ENCODE measurements at places on chromosomes 13 and 19.

GRCh38 chr19:51001515-51001914, at the start of gene KLK8:
TSS of gene KLK8 (minus strand) at chr19:51001604. CDS start at chr19:51001167, 437 bp downstream.
- DNase-seq = no peak

GRCh38 chr19:41457241-41457640, 14.3 kb downstream of the ERICH4 start:
- DNase-seq = no peak

DNA sequence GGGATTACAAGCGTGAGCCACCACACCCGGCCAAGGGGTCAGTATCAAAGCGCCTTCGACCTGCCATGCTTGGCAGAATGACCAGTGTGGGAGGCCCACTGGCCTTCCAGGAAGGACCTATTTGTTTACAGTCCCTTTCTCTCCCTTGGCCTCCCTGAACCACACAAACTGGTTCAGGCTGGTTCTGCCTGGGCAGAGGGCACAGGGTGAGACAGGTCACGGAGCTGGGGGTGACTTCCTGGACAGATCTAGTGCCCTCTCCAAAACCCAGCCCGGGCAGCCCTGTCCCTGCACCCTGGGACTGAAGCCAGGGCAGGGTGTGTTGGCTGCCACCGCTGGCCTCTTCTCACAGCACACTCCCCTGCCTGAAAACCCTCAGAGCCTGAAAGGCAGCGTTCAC, 11.3 kb downstream of the PLEKHF1 start:
- DNase-seq = no peak

- DNase-seq = no peak
Measured at GRCh38 chr19:4991538-4991937, 22.6 kb downstream of the KDM4B start.

GRCh38 chr13:107865643-107866031, 349.7 kb downstream of the LIG4 start:
- no peak for DNase-seq

- DNase-seq = no peak
Measured at GRCh38 chr19:19742773-19743172, 9.9 kb upstream of the ZNF14 start.

DNA sequence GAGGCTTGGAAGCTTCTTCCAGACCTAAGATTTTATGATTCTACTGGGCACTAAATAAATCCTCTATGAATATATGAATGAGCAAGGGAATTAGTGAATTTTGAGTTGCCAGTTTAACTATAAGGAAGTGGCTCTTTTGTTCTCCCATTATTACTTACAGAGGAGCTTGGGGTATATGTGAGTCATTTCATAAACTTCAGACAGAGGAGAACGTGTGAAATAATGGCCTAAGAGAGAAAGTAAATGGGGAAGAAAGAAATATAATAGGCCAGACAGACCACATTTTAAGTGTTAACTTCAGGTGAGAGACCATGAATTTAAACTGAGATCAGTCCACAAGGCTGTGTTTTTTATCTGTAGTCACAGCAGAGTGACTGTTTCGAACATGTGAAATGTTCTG, 570.9 kb downstream of the GPC6 start:
- no peak for DNase-seq

- no peak for DNase-seq
Measured at GRCh38 chr19:16892436-16892835, 3.6 kb downstream of the F2RL3 start.

GRCh38 chr13:26061947-26062346, 10.1 kb upstream of the SHISA2 start:
- no peak for DNase-seq

DNA sequence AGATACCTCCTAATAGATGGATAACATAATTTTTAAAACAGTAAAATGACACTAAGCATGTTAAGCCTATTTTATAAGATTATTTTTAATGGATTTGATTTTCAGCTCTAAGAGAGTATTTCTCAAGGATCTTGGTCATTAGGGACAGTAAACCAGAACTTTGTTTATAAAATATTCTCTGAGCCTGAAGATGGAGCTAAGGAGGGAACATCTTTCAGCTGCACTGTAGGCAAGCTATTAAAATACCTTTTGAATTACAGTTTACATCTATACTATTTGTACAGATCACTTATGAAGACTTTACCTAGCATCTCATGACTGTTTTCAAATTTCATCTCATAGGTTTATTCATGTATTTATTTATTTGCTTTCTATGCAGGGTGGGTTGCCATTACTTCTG, 345.3 kb downstream of the MYO16 start:
- DNase-seq = no peak

- no peak for DNase-seq
Measured at GRCh38 chr13:25927932-25928331, 123.9 kb downstream of the SHISA2 start.

DNA sequence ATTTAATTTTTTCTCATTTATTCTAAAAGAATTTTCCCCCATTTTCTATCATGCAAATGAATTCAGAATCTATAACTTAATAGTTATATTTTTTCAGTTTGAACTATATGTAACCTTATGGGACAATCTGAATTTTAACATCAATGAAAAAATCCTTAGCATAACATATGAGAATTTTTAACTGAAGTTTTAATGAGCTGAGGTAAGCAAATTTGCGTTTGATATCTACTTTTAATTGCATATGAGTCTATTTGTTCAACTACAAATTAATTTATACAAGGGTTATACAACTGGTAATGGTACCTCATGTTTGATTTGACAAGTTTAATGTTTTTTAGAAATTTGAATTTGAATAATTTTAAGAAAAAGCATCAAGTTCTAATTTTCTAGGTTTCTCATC, 384.4 kb upstream of the PCDH9 start:
- no peak for DNase-seq

DNA sequence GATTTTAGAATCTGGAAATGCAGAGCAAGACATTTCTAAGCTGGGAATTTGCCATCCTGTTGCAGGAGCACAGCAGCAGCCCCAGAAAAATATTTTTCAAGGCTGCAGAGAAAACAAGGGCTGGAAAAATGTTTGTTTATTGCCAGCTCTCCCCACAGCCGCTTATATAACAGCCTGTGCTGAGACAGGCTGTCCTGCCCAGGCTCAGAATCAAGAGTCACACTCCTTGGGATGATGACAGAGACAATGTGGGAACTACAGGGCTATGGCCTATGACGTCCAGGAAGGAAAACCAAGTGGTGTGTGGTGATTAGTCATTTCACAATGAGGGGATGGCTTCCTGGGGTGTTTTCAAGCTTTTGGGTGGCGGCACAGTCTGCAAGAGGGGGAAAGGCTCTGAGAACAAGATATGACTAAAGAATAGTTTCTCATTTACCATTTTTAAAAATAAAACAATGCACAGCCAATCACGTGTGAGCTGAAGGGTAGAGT, 136.3 kb upstream of the SERP2 start:
- no peak for DNase-seq

DNA sequence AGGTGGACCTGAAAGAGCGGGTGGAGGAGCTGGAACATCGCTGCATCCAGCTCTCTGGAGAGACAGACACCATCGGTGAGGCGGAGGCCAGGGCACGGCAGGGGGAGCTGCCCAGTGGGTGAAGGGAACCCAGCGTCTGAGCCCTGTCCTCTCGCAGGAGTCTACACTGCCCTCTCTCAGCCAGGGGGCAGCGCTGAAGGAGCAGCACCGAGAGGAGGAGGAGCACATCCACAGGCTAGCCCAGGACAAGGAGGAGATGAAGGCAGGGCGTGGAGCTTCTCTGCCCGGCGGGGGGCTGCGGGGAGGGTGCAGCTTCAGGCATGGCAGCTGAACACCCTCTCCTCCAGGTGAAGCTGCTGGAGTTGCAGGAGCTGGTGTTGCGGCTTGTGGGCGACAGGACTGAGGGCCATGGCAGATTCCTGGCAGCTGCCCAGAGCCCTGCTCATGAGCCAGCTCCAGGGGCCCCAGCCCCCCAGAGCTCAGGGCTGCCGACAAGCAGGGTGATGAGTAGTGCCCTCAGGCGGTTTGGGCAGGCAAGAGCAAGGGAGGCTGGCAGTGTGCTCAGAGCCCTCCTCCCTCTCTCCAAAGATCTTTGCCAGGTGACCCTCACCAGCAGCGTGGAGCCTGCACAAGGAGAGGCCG, 31.4 kb upstream of the ZNF492 start:
- DNase-seq = no peak

DNA sequence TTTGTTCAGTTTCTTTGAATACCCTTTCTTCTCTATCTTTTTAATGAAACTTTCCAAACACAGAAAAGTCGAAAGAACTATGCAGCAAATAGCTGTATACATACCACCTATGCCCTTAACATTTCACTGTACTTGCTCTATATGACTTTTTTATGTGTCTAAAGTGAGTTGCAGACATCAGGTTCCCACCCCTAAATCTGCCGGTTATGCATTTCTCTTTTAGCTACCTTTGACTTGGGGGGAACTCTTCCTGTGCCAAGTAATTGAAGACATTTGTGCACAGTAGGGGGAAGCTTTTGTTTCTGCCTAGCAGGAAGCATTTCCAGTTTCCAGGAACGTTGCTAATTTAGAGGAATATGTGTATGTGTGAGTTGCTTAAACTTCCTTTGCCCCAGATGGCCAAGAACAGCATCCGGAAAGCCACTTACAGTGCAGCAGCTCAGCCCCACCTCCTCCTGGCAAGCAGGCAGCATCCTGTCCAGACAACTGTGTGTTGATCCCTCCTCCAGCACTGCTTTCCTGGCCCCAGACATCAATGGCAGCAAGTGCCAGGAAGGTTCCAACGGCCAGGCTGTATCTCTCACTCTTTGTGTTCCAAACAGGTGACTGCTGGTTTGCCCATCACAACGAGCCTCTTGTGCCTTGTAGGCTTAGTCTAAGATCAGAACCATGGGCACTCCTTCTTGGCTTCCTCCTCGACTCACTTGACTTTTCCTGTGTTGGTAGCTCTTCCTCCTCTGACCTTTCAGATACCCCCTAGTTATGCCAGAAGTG, 14.7 kb upstream of the GRAMD1A start:
- no peak for DNase-seq

GRCh38 chr13:80989747-80990146, 648.8 kb upstream of the SPRY2 start:
- no peak for DNase-seq

GRCh38 chr19:40592170-40592569, 9.0 kb upstream of the LTBP4 start:
- no peak for DNase-seq

DNA sequence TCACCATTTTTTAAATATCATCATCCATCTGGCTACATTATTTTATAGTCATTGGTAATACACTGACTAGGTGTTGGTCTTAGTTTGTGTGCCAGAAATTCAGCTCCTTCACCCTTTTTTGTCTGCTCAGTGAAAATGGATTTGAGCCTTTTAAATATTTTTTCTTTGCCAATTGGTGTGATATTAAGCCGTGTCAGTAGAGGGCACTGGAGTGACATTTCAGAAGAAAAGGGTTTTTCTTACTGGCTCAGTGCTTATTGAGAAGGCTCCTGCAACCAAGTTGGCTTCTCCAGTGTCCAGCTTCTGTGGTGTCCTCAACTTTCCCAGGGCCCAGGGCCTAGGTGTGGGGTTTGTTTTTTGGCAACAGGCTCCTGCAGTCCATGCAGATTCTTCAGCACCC, 546.6 kb downstream of the DACH1 start:
- no peak for DNase-seq

DNA sequence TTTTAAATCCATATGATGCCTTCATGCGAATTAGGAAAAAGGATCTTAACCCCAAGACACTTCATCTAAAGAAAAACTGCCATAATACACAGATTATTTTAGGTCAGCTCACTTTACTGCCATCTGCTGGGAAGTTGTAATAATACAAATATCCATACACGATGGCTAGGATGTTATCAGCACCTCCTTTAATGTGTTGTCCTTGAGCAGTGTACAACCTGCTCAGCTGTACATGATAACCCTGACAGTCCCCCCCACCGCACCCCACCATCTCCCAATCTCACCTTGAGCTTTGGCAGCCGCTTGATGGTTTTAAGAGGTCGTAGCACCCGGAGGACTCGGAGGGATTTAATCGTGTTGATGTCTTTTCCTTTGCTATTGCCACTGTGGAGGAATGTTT, 112.2 kb downstream of the IER2 start:
- no peak for DNase-seq

- DNase-seq = no peak
Measured at GRCh38 chr13:109383683-109384082, 402.7 kb downstream of the IRS2 start.

GRCh38 chr13:40476175-40476958, 190.1 kb downstream of the FOXO1 start:
- DNase-seq = no peak

DNA sequence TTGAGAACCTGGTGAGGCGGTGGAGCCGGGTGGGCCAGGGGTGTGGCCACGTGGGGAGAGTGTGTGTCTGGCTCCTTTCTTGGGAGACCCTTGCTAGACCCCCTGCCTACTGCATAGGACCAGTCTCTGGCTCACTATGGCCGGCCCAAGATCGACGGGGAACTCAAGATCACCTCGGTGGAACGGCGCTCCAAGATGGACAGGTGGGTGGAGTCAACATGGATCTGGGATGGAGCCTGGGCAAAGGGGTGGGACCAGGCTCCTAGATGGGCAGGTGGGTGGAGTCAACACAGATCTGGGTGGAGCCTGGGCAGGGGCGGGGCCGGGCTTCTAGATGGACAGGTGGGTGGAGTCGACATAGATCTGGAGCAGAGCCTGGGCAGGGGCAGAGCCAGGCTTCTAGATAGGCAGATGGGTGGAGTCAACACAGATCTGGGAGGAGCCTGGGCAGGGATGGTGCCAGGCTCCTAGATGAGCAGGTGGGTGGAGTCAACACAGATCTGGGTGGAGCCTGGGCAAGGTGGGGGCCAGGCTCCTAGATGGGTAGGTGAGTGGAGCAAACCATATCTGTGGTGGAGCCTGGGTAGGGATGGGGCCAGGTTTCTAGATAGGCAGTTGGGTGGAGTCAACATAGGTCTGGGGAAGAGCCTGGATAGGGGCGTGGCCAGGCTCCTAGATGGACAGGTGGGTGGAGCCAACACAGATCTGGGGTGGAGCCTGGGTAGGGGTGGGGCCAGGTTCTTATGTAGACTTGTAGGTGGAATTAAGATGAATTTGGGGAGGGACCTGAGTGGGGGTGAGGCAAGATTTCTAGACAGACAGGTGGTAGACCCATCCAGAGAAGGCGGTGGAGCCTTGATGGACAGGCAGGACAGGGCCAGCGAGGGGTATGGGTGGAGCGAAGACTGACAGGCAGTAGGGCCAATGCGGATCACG, 56.5 kb downstream of the VAV1 start:
- peak; percentile 37 for DNase-seq

- no peak for DNase-seq
Measured at GRCh38 chr13:38498271-38498670, 148.6 kb downstream of the UFM1 start.

- no peak for DNase-seq
Measured at GRCh38 chr13:29849071-29849631, 1.3 kb downstream of the UBL3 start.

DNA sequence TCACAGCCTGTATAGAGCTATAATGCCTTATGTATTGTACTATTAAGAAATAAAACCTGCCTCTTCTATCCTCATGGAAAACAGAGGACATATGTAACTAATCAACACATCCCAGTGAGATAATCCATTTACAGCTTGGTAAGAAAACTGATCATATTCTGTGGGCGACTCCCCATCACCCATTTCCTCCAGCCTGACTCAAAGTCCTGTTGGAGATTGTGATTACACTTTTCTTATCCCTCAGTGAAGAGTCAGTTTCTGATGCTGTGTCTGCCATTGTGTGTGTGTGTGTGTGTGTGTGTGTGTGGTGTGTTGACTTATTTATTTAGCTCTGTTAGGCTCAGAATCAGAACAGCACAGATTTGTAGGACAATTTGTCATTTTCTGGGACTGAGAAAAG, 212.8 kb downstream of the FGF9 start:
- no peak for DNase-seq

Data from stimulated activated CD4-positive, alpha-beta T cell treated with anti-CD3 and anti-CD28 coated beads, Interleukin-4, amount 100 ng/mL, for 1 hour (primary cell).